Adrenal gland (tissue), 19 donors: ENCODE measurements at places on chromosomes 2 and 18. TPM values are rescaled to one million over a fixed set of nuclear protein-coding genes. Genes with fewer than 3 reads are reported as not detected.
A peak's percentile ranks its signal among the peaks of the same experiment; 100 is the strongest.

DNA sequence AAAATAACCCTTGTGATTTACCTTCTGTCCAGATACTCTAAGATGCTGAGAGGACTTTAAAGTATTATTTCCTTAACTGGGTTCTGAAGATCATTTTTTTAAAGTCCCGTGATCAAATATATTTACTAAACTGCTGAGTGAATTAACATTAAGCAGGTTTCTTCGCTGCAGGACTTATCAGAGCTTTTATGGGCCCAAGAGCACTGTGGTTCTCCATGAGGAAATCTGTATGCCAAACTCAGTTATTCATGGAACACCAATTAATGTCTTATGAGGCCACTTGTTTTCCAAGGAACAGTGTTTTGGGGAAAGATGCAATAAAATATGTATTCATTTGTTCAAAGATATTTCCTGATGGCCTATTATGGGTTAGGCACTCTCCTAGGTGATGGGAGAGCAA lies 80.1 kb upstream of the ATG16L1 start:
- DNase-seq: no peak

DNA sequence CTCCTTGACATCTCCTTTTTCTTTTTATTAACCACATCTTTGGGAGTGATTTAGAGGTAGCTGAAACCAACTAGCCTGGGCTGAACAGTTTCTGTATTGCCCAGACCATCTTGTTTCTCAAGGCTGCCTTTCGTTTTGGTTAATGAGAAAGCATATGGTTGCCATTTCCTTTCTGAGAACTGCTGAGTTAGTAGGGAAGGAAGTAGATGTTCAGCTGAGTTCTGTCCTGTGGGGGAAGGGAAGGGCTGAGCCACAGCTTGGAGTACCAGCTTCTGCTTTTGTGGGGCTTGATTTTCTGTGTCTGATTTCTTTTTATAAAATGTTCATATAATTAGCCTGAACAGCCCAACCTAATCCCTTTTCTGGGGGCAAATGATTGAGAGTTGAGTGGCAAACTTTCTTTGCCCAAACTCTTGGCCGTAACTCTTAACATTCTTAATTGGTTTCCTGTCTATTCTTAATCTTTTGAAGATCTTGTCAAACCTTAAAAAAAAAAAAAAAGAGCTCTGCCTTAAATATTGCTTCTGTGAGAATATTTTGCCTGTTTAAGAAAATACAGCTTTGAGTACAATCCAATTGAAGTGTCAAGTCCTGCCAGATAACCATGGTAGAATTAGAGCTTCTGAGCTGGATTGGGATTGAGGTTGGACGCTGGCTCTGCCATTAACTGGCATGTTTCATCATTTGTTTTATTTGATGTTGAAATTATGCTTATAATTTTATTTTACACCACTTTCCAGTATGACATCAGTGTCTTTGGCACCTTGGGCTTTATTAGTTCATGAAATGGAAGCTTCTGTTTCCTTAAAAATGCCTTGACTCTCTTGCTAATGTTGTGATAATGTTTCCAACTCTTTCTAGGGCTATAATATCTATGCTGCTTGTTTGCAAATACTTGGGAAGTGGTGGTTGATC lies 1.9 kb upstream of the NABP1 start:
- peak; percentile 74 for DNase-seq

GRCh38 chr2:197498937-197499593 lies 575 bp downstream of the HSPD1 start:
- peak; percentile 70 for DNase-seq

- no peak for DNase-seq
Measured at GRCh38 chr2:84556190-84556589, 39.9 kb downstream of the DNAH6 start.

DNA sequence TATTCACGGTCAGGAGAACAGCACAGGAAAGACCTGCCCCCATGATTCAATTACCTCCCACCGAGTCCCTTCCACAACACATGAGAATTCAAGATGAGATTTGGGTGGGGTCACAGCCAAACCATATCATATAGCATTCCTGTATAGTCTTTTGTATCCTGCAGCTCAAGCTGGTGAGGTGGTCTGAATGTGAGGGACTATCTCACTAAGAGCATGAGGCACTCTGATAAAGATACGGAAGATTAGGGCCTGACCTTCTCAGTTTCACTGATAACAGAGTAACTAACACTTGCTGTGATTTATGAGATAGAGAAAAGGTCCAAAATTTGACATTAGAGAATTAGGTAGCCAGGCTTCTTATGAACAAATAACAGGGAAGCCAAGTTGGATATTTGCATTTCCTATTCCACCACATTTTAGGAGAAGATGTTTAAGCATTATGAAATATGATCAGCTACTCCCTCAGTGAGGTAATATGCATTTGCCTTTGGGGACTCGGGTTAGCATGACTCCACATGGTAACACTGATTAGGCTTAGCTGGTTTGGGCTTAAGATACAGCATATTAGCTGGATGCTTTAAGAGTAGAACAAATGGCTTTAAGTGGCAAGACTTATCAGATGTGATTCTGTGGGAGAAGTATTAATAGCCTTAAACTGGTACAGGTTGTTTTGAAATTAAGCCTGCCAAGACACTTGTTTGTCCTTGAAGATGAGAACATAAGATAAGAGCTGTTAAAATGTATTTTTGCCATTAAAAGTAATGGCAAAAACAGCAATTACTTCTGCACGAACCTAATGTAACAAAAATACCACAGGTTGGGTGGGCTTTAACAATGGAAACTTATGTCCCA lies 106.9 kb upstream of the MSTN start:
- no peak for DNase-seq

GRCh38 chr2:76572981-76573380 lies 862.3 kb upstream of the GCFC2 start:
- no peak for DNase-seq

DNA sequence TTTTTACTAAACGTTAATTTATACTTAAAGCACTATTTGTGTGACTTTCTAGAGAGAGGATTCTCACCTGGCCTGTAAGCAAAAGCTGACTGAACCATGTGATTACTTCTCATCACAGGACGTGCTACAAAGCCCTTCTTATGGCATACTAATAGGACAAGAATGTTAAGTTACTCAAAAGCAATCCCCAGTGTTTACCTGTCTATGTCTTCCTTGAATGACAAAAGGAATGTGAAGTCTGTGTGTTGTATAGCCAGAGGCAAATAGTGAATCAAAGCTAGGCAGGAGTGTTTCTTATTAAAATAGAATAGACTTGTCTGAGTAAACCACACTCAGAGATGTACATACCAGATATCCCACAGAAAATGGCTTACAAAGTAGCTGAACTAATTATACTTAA lies 1465.5 kb downstream of the SUCLG1 start:
- DNase-seq: no peak

DNA sequence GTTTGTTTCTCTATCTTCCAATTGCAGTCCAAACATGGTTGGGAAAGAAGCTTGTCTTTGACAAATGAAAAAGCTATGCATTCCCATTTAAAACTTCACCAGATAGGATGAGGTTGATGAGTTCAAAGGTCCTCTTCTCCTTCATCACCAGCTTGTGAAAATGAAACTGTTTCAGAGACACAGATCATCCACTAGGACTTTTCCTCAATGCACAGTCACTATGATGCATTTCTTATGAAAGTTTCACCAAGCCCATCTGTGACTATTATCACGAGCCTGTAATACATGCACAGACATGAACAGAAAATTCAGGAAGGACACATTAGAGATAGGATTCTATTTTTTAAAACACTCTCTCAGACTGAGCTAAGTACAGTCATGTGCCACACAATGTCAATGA lies 644.4 kb downstream of the PLCL1 start:
- DNase-seq: no peak

DNA sequence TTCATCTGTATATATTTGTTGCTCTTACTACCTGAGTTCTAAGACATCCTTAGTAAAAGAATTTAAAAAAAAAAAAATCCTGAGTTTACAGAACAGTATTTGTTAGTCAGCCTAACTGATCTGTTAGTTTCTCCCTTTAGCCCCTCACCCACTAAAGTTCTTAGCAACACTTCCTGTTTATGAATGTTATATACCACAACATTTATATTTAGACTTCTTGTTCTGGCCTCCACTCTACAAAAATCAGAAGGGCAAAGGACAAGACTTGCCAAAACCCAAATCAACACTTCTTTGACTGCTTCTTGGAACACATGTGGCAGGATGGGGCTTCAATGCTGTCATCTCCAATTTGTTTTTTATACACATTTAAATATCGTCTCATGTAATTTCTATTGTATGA lies 71.1 kb downstream of the MGAT5 start:
- DNase-seq: no peak

DNA sequence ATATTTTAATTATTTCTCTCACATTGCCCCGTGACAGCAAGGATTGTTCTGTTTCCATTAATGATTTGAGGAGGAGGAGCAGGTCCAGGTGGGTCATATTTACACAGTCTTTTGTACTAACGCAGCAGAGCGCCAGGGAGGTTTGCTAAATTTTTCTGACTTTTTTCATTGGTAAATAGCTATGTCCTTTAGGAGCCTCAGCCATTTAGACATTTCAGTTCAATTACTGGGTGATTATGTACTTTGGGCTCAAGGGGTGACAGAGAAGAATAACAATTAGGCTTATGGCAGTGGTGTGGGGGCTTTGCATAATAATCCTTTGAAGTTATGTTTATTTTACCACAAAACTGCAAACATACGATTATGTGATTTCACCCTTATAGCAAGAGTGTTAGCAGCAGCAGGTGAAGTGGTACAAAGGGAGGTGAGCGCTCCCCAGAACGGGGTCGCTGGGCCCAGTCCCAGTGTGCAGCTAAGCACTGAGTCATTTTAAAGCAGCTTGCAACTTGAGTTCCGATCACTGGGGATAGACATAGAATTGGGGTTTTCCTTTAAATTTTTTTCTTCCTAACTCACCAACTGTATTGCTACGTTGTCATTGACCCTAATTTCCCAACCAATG lies 80.3 kb downstream of the TSHZ1 start:
- no peak for DNase-seq

DNA sequence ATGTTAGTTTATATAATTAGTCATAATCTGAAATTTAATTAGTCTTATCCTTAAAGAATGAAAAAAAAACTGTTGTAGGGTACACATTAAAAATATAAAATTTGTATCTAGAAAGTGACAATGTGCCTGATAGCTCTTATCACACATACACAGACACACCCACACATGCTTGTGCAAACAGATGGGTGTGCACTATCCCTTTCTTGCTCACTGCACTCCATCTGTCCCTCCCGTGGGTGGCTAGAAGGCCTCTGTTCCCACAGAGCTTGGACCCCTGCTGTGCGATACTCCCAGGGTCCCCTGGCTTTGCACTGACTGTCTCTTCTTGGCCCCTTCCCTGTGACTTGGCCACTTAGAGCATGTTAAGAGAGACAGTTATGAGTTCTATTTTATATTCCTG lies 123.9 kb upstream of the ACKR3 start:
- no peak for DNase-seq

DNA sequence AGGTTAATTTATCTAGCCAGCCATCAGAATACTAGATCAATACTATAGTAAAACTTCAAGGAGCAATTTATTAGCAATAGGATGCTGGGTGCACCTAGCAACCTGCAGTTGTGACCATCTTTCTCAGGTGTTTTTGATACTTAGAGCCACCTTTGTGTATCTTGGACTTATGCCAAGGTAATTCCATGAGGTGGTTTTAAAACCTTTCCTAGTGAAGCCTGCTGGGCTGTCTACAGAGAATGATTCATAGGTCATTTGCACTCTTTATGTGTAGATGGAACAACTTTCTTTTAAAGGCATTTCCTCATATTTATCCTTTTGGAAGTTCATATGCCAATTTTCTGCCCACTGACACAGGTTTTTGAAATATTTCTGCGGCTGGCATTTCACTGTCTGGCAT lies 1030.1 kb upstream of the POU3F3 start:
- no peak for DNase-seq

DNA sequence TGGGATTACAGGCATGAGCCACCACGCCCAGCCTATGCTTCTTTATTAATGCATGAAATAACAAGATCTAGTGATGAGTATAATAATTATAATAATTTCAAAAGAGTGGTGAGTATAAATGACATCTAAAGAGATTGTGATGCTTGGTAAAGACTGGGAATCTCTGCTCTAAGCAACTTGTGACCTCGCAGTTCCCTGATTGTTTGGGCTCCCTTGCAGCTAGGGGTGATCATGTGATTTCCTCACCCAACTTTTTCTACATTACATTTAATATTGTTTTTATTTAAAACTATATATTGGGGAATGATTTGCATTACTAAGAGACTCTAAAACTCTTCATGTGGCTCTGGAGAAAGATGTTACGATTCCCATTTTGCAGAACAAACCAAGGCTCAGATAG lies 4.1 kb upstream of the PPM1B start:
- DNase-seq: no peak

GRCh38 chr2:58574873-58575272 lies 333.7 kb upstream of the FANCL start:
- DNase-seq: no peak

- peak; percentile 68 for DNase-seq
Measured at GRCh38 chr18:3747176-3747973, 297.4 kb downstream of the TGIF1 start.

DNA sequence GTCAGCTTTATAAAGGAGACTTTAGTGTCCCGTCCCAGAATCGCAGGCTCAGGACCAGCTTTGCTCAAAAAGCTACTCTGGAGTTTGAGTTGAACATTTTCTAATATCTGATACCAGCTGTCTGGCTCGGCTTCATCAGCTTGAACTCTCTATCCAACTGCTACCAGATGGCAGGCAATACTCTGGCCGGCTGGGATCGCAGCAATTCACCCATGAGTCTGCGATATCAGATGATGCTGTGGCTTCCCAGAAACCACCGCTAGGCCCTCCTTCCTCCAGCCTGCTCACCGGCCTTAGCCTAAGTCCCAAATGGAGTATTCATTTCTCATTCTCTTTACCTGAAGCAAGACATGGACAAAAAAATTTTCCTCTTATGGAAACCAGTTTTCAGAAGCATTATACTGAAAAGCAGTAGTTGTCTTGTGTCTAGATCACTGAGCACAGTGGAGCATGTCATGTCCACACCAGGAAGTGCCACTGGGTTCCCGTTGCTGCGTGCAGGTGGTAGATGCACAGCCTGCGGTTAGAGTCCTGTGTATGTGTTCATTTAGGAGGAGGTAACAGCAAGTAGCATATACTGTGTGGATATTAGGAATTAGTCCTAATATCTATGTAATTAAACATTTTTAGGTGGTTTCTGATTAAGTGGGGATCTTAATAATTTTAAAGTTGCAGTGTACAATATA lies 162.0 kb upstream of the SOX11 start:
- DNase-seq: no peak

DNA sequence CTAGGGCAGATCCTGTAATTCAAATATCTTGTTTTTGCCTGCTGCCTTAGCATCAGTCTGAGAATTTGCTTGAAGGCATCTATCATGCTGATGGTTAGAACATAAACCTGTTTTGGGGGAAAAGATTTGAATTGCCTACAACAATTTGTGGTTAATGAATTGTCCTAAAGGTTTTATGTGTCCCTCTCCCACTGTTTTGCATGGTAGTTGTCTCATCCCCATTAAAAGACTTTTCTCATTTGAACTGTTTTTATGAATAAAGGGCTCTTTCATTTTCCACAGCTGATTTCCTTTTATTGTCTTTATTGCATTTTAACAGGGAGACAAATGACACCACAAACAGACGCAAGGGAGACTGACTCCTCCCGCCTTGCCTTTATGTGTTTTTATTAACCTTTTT lies 275.6 kb downstream of the PIK3C3 start:
- no peak for DNase-seq

Gene TEX44
- total RNA-seq: not detected

Gene TYMS
- total RNA-seq: 4.4 TPM

Gene ALK
- 0.25 TPM for total RNA-seq

Gene CXCR4
- 344 TPM for total RNA-seq

Gene RIT2
- not detected for total RNA-seq

Gene MREG
- 6.1 TPM for total RNA-seq

Gene FTCDNL1
- 14.9 TPM for total RNA-seq

Gene RTP5
- not detected for total RNA-seq

Gene CROCC2
- total RNA-seq: 0.33 TPM

Gene SFT2D3
- 10.7 TPM for total RNA-seq
